ENCODE measurements at places on chromosomes 6 and 20. TPM values are rescaled to one million over a fixed set of nuclear protein-coding genes. Genes with fewer than 3 reads are reported as not detected.

- no peak for DNase-seq
Measured at GRCh38 chr6:107823047-107823557, 1.0 kb downstream of the SCML4 start.

DNA sequence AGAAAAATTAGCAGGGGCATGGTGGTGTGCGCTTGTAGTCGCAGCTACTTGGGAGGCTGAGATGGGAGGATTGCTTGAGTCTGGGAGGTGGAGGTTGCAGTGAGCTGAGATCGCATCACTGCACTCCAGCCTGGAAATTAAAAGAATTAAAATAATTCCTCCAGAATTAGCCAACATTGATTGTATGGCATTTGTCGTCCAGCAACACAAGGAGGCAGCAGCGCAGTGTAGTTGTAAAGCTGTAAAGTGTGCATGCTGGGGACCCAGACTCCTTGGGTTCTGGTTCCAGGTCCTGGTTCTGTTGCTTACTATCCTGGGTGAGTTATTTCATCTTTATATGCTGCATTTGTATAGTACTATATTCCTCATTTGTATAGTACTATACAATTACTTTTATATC lies 41.4 kb downstream of the PEX7 start:
- no peak for DNase-seq

DNA sequence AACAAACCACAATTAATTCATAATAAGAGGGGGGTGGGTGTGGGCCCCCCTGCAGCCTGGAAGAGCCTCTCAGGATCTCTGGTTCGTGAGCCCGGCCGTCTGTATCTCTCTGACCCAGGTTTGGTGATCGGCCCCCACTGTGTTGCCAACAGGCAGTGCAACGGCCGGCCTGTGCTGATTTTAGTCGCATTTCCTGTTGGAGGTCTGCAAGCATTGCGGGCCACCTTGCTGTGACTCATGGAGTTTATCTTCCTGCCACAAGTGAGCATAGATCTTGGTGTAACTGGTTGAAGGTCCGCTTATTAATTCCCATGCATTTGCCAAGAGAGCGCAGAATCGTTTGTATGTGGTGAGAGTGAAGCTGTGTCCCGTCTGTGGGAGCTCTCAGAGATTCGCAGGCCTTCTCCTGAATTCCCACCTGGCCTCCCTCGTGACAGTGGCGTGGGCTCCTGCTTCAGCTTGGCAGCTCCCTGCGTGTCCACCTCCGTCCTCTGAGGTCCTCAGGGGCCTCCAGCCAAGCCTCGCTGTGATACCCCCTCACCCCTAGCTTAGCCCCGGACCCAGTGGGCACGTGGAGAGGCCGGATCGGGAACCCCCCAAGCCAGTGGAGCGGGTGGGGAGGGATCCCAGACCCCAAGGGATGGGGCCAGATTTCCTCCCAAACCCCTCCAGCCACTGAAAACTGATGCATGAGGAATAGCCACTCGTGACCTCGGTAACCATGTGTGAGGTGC lies 269.8 kb downstream of the CDH4 start:
- DNase-seq = no peak

DNA sequence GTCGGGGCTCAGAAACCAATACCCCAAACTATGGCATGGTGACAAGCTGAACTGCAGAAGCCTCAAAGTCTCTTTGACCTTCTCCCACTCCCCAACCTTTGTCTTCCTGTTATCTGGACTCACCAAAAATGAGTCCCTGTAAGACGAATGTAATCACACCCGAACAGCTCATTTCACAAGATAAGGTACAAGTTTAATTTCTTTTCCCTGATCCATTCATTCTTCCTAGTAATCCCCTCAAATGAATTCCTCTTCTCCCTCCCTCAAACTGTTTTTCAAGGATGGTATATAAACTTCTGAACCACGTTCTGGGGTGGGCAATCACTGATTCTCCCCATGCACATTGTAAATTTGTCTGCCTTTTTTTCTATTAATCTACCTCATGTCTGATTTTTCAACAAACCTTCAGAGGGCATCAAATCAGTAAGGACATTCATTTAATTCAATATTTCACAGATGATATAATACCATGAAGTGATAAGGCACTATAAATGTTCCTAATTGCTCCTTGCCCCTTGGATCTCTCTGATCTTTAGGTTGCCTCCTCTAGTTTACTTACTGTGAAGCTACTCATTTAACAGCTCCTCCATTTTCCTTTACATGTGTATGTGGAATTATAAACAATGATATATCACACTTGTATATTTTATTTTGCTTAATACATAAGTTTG lies 77.2 kb downstream of the OR2B2 start:
- DNase-seq = no peak

DNA sequence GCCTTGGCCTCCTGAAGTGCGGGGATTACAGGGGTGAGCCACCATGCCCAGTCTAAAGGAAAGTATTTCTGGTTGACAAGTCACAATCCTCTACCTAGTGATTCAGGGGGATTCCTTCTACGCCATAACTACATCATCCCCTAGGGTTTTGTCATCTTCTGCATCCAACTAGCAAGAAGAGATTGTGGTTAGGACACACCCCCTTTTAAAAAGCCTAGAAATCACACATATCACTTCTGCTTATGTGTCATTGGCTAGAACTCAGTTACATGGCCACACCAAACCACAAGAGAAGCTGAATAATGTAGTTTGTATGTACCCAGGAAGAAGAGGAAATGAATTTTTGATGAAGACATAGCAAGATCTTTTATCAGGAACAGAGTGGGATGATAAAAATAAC lies 14.7 kb upstream of the CHD6 start:
- no peak for DNase-seq

GRCh38 chr20:35271904-35272303 lies 6.0 kb downstream of the MMP24OS start:
- no peak for DNase-seq

- no peak for DNase-seq
Measured at GRCh38 chr6:137754866-137755265, 112.2 kb upstream of the TNFAIP3 start.

GRCh38 chr6:44338228-44339122 lies 4.0 kb upstream of the SPATS1 start:
- peak; percentile 73 for DNase-seq

DNA sequence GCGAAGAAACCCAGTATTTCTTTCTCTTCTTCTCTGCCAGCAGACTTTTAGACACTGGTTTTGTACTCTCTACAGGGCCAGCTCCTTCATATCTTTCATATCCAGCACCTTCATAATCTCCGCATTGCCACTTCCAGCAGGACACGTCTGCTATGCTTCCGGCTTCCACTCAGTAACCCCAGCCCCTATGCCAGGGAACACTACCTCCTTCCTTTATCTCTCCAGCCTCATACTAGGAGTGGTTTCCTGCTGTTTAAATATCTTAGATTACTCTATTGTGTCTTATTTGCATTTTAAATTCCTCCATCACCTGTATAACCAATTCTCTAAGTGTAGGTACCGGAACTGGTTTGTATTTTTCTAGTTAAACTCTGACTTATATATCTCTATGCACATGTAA lies 667.8 kb upstream of the ID4 start:
- DNase-seq = no peak

DNA sequence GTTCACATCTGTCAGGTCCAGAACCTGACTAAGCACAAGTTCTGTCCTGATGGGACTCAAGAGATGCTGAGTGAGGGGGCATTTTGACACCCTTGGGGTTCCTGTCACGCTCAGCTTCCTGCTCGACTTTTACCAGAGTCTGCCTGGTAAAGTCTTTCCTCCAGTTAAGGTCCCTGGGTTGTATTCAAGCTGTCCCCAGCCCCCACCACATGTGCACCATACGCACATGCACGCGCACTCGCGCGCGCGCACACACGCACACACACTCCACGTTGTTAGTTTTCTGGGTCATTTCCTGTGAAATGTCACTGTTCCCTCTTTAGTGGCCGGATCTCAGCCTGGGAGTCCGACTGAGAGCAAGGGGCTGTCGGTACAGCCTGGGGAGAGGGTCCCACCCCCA lies 166.1 kb downstream of the GMPR start:
- DNase-seq = no peak

DNA sequence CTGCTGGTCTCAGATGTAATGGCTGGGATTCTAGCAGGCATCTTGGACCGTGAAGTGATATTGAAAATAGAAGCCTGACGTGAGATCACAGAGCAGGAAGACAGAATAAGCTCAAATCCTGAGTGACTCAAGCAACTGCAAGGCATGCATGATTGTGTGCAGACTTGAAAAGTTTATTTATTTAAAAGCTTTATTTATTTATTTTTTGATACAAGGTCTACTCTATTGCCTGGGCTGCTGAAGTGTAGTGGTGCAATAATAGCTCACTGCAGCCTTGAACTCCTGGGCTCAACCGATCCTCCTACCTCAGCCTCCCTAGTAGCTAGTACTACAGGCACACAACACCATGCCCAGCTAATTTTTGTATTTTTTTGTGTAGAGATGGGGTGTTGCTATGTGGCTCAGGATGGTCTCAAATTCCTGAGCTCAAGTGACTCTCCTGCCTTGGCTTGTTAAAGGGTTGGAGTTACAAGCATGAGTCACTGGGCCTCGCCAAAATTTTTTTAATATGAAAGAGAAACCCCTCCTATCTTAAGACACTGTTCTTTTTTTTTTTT lies 40.1 kb upstream of the RNF144B start:
- no peak for DNase-seq

GRCh38 chr6:49633541-49633940 lies 3.1 kb downstream of the RHAG start:
- DNase-seq = no peak

DNA sequence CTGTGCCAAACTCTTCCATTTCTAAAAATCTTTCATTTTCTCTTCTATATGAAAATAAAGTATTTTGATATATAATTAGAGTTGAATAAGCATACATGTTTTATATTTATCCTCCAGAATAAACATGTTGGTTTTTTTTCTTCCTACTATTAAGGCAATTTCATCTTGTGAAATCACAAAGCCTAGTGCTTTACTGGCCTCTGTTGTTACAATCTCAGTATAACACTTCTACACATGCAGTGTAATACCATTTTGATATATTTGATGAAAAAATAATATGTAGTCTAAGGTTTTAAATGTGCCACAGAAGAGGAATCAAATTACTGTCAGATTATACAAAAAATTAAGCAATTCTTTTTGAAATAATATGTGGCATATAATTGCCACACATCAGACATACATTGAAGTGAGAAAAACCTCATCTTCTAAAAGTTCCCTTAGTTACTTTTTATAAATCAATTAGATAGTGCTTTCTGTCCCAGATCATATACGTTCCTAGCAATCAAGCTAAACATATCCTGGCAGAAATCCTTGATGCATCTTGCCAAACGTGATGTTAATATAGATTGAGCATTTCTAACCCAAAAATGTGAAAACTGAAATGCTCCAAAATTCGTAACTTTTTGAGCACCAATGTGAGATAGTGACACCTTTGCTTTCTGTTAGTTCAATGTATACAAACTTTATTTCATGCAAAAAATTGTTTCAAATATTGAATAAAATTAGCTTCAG lies 225.1 kb upstream of the MANEA start:
- no peak for DNase-seq

DNA sequence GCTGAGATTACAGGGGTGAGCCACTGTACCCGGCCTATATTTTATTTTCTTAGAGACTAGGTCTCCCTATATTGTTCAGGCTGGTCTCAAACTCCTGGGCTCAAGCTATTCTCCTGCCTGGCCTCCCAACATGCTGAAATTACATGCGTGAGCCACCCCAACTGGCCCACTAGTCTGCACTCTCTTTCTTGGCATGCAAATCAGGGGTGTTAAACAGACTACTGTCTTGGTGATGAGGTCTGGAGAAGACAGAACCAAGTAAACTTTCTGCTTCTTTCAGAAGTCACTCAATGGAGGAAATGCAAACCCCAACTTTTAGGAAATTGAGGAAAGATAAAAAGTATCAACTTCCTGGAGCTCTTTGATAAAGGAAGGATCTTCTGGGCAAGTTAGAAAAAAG lies 8.0 kb upstream of the TUBB2B start:
- no peak for DNase-seq

DNA sequence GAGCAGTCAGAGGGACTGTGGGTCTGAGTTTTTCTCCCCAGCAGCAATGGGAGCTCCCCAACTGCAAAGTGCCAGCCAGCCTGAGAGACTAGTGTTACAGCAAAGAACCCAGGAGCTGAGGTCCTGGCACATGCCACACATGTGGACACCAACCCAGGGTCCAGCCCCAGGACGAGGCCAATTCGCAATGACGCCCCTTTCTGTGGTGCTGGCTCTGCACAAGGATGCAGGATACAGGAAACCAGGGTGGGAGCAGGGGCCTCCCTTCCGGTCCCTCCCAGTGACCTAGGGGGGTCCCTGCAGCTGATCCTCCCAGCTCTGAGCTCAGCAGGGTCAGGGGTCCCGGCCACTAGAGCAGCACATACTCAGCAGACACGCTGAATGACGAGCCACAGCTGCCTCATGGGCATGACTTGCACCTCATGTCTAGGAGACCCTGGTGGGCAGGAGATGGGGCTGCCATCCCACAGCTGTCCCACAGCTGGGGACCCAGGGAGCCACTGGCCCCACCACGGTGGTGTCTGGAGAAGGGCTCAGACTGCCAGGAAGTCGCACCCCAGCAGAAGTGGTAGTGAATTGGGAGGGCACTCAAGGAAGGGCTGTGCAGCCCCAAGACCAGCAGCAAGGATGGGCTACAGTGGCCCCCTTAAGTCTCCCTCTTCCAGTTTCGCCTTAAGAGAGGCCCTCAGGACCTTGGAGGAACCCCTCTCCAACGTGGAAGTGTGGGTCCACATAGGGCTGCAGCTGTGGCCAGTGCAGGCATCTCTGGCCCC lies 3.6 kb downstream of the ARFRP1 start:
- peak; percentile 37 for DNase-seq

DNA sequence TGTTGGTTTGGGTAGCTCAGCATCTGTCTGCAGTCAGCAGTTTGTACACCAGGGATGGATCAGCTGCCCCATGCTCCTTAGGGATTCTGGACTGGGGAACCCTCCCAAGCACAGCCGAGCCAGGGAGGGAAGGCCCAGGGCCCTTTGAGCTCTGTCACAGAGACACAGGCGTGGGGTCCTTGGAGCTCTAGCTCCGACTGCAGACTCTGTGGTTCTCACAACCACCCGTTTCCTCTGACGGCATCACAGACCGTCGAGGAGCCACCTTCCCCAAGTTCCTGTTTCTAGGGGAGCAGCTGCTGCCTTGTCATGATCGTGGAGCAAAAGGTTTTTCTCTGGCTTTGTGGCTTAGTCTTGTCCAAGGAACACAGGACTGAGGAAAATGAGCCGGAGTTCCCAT lies at the start of gene SLA2:
SLA2 (minus strand) TSS at position 199 of the 400 bp plus-strand sequence. CDS start 4,861 bp downstream, outside the sequence.
- no peak for DNase-seq

BMP7 gene
- total RNA-seq = 43.9 TPM

CST5 gene
- not detected for total RNA-seq

BNIP5 gene
- not detected for total RNA-seq

ANKEF1 gene
- 5.2 TPM for total RNA-seq

SPATA25 gene
- total RNA-seq = 0.41 TPM

KCNK17 gene
- total RNA-seq = 1.4 TPM

GRM1 gene
- 0.14 TPM for total RNA-seq

PTK7 gene
- 143 TPM for total RNA-seq

RNF182 gene
- total RNA-seq = 6.1 TPM

RCAN2 gene
- 2.8 TPM for total RNA-seq

NEURL2 gene
- 8.1 TPM for total RNA-seq

SPATS1 gene
- not detected for total RNA-seq

NNAT gene
- 205 TPM for total RNA-seq

ERMARD gene
- total RNA-seq = 13.4 TPM

Data from H7 (cell line).